Bronchus fibroblast of lung (primary cell): ENCODE measurements at places on chromosomes 7 and 10. TPM values are rescaled to one million over a fixed set of nuclear protein-coding genes. Genes with fewer than 3 reads are reported as not detected.

The H2BK1 gene
- not detected in 2 replicates for total RNA-seq

The LIPK gene
- total RNA-seq, result not detected in 2 replicates

The OR2A12 gene
- total RNA-seq, result not detected in 2 replicates

The TRIM56 gene
- total RNA-seq, result 6.6 and 7.1 TPM in 2 replicates

The BLNK gene
- total RNA-seq, result 0.15 and 0.50 TPM in 2 replicates

The ZNF117 gene
- 0.89 and 1.7 TPM in 2 replicates for total RNA-seq

The CALHM3 gene
- total RNA-seq, result not detected in 2 replicates

The ZNF25 gene
- total RNA-seq, result 4.5 and 5.0 TPM in 2 replicates

The SFTPD gene
- under 0.01 TPM in 1 of 2 replicates, not detected in the other for total RNA-seq

The SLC26A5 gene
- not detected in 2 replicates for total RNA-seq
